Esophagus muscularis mucosa (tissue), 4 donors: ENCODE measurements at places on chromosomes 3 and 15. TPM values are rescaled to one million over a fixed set of nuclear protein-coding genes. Genes with fewer than 3 reads are reported as not detected.

TRH gene
- not detected for total RNA-seq

CHRNA7 gene
- total RNA-seq: 1.5 TPM

FAIM gene
- total RNA-seq: 12.3 TPM

CD80 gene
- not detected for total RNA-seq

MST1 gene
- 3.3 TPM for total RNA-seq

ECE2 gene
- total RNA-seq: 0.69 TPM

TMEM108 gene
- total RNA-seq: 8.6 TPM

PGBD4 gene
- 1.2 TPM for total RNA-seq

CLSTN2 gene
- 9.5 TPM for total RNA-seq

CD96 gene
- total RNA-seq: 0.45 TPM

STRA6 gene
- 0.13 TPM for total RNA-seq

TF gene
- 0.32 TPM for total RNA-seq

ZMYND10 gene
- total RNA-seq: 0.57 TPM

DNAH12 gene
- 0.39 TPM for total RNA-seq

CYP8B1 gene
- not detected for total RNA-seq

GPR62 gene
- total RNA-seq: 0.11 TPM

KY gene
- 1.9 TPM for total RNA-seq

TUSC7 gene
- total RNA-seq: not detected

SPINK8 gene
- not detected for total RNA-seq
